ENCODE measurements at places on chromosomes 7 and 10.

- DNase-seq: no peak
These were observed 161.1 kb downstream of the CCDC71L start for GRCh38 chr7:106499897-106500296.

DNA sequence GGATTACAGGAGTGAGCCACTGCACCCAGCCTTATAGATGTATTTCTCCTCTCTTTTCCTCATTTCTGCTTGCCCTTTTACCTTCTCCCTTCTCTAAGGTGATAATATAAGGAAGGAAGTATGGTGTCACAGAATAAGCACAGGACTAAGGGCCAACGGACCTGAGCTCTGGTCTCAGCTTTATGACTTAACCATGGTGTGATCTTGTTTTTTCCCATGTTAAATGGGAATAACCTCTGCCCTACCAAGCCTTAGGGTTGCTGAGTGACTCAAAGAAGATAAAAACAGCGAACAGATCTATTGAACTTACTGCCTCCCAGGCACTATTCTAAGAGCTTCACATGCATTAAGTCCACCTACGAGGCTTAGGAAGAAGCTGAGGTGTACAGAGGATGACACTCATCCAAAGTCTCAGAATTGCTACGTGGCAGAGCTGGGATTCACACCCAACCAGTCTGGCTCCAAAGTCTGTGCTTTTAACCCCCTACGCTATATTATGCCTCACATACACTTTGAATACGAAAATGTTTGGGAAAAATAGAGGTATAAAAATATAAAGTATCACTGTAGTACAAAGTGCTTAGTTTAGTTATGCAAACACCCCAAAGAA is 5.6 kb downstream of the UROS start:
- DNase-seq: no peak

GRCh38 chr7:144439717-144440205 is 36.3 kb upstream of the NOBOX start:
- no peak for DNase-seq

DNA sequence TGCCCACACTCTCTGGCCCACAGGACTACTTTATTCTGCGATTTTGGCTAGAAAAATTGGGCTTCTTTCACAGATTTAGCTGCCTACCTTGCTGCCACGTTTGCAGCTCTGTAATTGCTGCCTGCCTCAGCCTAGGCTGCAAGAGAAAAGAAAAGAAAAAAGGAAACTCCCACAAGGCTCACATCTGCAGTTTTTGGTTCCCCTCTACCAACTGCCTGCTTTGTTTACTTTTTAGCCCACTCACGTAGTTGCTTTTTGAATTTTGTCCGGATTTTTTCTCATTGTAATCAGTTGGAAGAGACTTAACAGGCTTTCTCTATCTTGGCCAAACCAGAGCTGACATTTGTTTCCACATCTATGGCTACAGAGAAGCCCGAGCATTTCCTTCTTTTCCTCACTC is 24.3 kb downstream of the SUN3 start:
- no peak for DNase-seq

- no peak for DNase-seq
These were observed 177.3 kb upstream of the MBL2 start for GRCh38 chr10:52949899-52950298.

DNA sequence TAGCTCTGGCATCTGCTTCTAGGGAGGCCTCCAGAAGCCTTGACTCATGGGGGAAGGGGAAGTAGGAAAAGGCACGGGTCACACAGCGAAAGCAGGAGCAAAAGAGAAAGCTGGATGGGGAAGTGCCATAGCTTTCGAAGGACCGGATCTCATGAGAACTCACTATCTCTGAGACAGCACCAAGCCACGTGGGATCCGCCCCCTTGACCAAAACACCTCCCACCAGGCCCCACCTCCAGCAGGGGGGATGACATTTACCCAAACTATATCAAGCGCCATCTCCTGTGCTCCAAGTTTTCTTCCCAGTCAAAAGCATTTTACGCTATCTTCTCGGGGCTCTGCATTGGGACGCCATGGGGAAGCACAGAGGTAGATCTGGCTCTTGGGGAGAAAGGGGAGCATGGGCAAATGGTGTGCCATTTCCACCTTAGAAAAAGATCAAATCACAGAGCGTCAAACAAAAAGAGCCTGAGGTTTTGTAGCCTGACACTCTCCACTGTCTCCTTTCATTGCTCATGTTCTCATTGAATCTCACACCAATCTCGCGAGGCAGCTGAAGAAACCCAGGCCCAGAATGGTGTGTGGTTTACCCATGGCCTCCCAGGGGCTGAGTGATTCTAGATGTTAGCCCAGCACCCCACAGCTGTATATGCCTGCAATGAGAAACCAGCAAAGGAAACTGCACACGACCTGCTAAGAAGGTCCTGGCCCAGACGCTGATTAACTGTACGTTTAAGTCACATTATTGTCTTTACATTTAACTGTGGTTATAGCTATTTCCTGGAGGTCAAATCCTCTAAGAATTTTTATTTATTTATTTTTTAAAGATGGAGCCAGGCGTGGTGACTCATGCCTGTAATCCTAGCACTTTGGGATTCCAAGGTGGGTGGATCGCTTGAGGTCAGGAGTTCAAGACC is 8.1 kb upstream of the OLAH start:
- DNase-seq: no peak

- no peak for DNase-seq
These were observed 21.9 kb upstream of the CABCOCO1 start for GRCh38 chr10:61640856-61641255.

- no peak for DNase-seq
These were observed 32.1 kb upstream of the GTF2I start for GRCh38 chr7:74625446-74625845.

- no peak for DNase-seq
These were observed 44.4 kb downstream of the GPAM start for GRCh38 chr10:112139176-112139575.

GRCh38 chr7:10802011-10802410 is 171.7 kb upstream of the PHF14 start:
- DNase-seq: no peak

DNA sequence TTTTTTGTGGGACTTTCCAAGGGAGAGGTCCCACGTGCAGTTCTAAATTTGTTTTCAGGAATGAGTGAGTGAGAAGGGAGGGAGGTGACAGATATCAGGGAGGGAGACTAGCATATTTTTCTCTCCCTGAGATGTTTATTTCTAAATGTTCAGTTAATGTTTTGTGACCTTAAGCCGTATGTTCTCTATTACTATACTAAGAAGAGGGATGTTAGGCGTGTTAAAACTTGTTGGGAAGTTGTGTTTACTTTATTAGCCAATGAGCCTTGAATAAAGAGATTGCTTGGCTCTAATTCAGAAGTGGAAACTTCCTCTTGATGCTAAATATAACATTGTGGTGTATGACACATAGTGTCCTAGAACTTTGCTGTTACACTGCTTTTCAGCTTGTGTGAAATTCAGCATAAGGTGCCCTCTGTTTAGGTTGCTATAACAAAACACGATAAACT is 37.3 kb downstream of the DNAH11 start:
- no peak for DNase-seq

DNA sequence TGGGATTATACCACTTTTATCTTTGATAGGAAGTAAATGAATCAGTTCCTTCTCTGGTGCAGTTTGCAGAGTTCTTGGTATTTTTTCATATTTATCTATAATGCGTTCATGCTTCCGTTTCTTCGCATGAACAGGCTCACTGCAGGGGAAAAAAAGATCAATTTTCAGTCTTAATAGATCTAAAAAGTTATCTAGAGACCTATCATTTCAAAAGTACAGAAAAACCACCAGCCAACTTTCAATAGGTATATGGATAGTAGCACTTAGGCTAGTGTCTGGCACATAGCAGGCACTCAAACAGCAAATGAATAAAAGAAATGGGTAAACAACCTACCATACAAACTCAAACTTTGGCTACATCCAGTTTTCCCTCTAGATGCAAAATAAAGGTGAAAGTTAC is 5.5 kb downstream of the NOC3L start:
- no peak for DNase-seq

GRCh38 chr10:5105626-5106025 is 11.4 kb downstream of the AKR1C3 start:
- DNase-seq: no peak

- no peak for DNase-seq
These were observed 5.8 kb upstream of the C1QL3 start for GRCh38 chr10:16527452-16527851.

DNA sequence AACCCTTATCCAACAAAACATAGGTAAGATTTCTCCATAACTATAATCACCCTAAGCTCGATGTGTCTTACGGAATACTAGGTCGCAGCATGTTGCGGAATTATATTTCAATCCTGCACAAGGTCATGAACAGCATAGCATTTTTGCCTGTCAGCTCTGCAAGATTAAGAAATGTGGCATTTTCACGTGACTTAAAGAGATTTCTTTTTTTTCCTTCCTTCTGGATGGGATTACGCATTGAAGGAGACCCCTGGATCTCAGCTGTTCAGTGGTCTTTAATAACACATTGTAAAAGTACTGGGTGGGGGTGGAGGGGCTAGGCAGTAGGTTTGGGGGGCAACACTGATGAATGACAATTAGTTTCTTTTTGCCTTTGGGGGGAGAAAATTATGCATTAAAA is 106.7 kb downstream of the CUBN start:
- no peak for DNase-seq

- no peak for DNase-seq
These were observed 377.3 kb downstream of the SDK1 start for GRCh38 chr7:3678314-3678810.

- DNase-seq: no peak
These were observed 124.2 kb downstream of the ABCA13 start for GRCh38 chr7:48295296-48295971.

DNA sequence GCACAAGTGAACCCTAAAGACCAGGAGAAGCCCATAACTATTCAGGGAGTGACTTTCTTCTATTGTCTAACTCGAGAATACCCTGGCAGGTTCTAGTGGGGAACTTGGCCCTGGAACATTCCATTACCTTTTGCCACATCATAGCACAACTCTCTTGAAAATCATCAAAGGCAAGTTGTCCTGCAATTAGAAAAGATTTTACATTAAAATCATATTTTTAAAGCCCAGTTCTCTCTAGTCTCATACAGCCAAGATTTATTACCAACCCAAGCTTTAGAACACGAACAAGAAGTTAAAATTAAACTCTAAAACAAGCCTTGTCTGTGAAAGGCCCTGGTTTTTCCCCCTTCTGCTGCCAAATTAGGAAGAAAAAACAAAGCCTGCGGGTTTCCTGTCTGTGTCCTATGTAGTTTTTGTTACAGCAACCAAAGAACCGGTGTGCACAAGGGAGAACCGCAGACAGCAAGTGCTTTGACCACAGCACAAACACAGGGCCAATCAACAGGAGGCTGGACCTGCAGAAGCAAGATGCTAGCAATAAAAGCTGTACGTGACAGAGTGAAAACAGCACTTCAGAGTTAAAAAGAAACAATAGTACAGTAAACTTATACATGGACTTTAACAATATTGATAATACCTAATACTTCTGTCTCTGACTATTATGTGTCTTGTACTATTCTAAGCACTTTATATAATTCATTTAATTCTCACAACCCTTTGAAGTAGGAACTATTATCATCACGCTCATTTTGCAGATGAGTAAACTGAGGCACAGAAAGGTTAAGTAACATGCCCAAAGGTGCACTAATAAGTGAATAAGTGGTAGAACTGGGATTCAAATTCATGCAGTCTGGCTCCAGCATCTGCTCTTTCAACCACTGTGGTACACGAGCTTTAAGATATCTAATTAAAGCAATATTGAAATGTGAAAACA is 65.8 kb downstream of the STK17A start:
- peak; percentile 38 for DNase-seq

DNA sequence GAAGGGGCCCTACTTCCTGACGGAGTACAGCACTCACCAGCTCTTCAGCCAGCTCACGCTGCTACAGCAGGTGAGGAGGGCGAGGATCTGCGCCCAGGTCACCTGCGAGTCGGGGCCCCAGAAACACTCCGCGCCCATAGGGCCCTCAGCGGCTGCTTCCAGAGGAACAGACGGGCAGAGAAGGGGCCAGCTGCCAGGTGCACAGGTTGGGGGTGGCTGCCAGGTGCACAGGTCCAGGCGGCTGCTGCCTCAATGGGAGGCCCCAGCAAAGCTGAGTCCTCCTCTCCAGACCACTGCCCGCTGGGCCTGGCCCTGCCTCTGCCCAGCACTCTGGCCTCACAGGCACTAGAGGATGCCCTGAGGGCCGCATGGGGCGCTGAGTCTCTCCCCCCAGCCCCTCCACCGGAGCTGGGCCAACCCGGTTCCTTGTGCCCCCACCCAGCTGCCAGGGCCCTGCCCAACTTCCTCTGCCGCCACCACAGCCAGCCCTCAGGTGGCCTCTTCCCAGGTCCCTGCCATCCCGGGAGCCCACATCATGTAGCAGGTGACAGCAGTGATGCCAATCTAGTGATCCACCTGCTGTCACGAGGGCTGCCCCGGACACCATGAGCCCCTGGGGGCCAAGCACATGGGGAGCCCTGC is 17.0 kb upstream of the UTF1 start:
- DNase-seq: no peak

DNA sequence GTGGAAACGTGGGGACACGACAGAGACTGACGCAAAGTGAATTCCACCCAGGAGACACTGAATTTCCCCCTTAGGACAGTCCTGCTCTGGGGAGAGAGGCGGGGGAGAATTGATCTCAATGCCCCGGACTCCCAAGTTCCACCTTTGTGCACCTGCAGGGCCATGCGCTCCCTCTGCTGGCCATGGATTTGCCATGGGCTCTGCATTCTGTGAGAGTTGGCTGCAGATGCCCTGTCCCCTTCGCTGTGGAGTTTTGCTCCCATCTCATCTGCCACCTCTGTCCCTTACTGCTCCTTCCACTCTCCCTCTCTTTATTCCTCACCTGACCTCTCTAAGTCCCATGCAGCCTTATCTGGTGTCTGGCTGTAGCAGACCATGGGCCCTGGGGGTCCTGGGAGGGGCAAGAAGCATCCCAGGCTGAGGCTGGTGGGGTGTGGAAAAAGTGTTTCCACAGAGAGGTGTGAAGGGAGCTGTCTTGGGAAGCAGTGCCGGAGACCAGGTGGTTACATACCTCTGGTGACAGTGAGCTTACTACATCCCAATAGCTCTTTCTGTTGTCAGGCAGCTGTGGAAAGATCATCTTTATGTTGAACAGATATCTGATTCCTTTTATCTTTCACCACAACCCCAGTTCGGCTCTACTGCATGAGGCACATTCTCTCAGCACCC is 14.3 kb downstream of the GHRHR start:
- no peak for DNase-seq
